Natural killer cell (primary cell): ENCODE measurements at places on chromosomes 7 and 10. TPM values are rescaled to one million over a fixed set of nuclear protein-coding genes. Genes with fewer than 3 reads are reported as not detected.

The ZNF727 gene
- total RNA-seq: not detected

- DNase-seq: no peak
Observed at GRCh38 chr7:50405221-50405620, 44.9 kb downstream of the FIGNL1 start.

- peak; percentile 67 for DNase-seq
Observed at GRCh38 chr7:27210441-27211083, 10.7 kb upstream of the HOXA13 start.

DNA sequence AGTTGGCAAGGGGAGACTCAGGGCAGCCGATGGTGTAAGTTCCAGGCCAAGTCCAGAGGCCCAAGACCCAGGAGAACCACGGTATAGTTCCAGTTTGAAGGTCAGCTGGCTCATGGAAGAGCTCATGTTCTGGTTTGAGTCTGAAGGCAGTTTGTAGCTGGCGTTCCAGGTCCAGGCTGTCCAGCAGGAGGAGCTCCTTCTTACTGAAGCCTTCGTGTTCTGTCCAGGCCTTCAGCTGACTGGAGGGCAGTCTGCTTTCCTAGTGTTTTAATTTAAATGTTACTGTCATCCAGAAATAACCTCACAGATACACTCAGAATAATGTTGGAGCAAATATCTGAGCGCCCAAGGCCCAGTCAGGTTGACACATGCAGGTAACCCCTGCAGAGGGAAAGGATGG lies 4.2 kb downstream of the SUN1 start:
- no peak for DNase-seq

DNA sequence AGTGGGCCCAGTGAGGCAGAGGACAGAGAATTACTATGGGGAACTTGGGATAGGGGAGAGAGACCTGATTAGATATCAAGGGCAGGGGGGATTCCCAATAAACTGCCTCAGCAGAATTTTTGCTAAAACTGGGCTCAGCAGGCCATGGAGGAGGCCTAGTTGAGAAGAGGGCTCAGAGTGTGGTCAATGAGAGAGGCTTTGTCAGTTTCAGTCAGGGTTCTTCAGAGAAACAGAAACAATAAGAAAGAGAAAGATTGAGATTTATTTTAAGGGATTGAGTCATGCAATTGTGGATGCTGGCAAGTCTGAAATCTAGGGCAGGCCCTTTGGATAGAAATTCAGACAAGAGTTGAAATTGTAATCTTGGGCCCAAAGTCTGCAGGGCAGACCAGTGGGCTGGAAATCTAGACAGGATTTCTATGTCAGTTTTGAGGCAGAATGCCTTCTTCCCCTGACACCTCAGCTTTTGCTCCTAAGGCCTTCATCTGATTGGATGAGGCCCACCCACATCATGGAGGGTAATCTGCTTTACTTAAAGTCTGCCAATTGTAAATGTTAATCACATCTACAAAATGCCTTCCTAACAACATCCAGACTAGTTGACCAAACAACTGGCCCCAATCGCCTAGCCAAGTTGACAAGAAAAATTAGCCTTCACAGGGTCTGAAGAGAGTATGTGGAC lies 33.5 kb upstream of the CCSER2 start:
- no peak for DNase-seq
